ENCODE measurements at places on chromosomes 7 and 10.

DNA sequence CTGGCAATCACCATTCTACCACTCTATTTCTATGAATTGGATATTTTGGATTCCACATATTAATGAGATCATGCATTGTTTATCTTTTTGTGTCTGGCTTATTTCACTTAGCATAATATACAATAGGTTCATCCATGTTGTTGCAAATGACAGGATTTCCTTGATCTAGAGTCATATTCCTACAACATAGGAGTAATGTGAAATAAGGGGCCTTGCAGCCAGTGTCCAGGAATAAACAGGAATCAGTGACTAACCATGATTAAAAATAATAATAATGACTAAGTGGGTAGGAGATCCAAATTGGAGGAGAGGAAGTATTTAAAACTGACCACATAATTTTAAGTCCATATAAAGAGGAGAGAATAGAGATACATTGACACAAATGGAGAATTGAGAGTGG lies 49.9 kb downstream of the SCIN start:
- DNase-seq: no peak

DNA sequence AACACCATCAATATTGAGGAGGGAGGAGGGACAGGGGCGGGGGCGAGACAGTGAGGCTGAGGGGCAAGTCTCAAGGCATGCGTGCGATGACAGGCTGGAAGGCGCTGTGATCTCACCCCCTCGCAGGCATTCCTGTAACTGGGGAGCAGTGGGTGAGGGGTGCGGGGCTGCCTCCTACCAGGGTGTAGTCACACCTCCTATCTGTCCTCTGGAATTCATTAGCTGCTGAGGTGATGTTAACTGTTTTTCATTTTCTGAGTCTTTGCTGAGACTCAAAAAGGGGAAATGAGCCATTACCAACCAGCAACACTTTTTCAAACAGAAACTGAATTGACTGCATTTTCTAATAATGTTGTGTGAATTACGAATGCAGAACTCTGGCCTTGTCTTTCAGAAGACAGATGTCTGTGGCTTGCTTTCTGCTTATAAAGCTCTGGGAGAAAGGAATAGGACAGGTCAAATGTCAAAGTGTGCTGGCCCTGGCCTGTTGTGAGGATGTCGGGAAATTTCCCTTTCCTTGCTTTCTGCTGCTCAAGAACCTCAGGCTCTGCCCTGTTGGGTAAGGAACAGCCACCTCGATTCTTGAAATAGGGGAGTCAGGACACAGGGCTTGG lies 23.7 kb upstream of the CDH23 start:
- no peak for DNase-seq

- DNase-seq: no peak
These were observed 31.3 kb upstream of the SMC3 start for GRCh38 chr10:110535958-110536891.

DNA sequence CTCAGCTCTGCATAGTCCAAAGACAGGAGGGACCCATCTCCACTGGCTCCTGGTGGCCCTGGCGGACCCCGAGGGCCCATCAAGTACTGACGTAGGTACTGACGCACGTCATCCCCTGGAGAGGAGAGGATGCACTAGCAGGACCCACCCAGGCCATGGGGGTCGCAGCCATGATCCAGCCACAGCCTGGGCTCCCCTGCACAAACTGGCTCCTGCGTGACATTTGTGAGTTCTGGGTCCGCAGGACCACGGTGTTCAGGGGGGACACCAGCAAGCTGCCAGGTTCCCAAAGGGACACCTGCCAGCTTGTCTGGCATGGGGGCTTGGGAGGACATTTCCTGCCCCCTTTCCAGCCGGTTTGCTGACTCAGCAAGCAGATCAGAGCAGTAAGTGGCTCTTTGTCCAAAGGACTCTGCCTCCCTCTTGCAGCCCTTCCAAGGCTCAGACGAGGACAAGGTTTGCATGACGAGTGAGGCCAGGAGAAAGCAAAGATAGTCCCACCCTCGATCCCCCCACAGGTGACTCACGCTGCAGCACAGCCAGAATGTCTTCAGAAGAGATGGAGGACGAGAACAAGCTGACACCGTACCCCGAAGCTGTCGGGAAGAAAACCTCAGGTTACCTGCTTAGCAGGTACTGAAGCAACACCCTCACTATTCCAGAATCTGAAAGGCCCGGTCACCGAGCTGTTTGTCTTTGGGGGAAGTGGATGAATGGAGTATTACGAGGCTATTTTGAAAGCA lies 49.0 kb downstream of the COL17A1 start:
- no peak for DNase-seq

DNA sequence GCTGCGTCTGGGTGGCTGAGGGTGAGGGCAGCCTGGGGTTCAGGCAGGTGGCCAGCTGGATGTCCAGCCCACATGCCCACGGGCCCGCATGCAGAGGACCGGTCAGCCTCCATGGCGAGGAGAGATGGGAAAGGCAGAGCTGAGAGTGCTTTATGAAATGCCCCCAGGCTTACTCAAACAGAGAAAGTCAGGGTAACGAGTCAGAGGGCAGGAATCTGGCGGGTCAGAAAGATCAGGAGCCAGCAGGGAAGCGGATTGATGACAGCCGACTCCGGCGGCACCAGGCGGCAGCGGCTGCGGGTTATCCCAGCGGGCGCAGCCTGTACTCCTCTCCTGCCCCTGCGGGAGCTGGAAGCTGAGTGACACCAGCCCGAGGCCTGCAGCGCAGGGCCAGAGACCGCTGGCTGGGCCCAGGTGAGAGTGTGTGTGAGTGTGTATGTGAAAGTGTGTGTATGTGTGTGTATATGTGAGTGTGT lies 13.4 kb downstream of the SLC13A4 start:
- no peak for DNase-seq

DNA sequence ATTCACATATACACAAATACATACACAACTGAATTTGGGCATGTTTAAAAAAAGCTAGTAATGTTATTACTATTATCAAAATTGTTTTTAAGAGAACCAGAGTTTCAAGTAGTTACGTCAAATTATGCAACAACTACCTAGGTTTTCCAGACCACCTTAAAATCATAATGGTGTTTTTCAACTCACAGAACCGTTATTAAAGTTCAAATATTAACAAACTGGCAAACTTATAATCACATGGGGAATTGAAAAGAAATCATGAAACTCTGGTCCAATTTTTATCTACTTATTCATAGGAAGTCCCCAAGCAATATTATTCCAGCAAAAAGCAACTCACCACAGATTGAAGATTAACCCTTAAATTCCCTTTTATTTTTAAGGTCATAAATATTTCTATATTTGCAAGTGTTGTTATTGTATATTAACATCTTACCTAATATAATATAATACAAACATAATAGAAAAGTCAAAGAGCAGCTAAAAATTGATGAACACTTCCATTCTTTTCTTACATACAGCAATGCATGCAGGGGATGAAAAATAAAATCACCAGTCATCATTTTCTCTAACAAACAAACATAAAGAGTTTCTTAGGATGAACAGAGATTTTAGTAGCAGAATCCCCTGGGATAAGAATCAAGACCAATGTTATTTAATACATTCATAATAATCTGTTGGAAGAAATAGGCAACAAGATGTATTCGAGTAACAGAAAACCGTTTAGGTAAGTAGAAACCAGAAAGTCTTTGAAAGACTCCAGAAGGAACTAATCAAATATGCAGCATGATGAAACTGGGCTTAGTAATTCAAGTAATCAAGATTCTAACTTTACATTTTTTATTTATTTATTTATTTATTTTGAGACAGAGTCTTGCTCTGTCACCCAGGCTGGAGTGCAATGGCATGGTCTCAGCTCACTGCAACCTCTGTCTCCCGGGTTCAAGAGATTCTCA lies 391.1 kb downstream of the PARD3 start:
- no peak for DNase-seq

DNA sequence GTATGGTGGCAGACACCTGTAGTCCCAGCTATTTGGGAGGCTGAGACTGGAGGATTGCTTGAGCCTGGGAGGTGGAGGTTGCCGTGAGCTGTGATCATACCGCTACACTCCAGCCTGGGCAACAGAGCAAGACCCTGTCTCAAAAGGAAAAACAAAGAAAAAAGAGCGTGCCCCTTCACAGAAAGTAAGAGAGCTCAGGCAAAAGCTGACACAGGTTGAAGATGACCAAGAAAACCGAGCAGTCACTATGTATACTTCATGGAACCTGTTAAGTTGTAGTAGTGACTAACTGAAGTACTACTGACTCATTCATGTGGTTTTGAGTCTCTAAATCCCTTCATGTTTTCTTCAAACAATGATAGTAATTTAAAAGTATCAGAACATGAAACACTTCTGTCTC lies 1.2 kb upstream of the PRRT4 start:
- DNase-seq: no peak

DNA sequence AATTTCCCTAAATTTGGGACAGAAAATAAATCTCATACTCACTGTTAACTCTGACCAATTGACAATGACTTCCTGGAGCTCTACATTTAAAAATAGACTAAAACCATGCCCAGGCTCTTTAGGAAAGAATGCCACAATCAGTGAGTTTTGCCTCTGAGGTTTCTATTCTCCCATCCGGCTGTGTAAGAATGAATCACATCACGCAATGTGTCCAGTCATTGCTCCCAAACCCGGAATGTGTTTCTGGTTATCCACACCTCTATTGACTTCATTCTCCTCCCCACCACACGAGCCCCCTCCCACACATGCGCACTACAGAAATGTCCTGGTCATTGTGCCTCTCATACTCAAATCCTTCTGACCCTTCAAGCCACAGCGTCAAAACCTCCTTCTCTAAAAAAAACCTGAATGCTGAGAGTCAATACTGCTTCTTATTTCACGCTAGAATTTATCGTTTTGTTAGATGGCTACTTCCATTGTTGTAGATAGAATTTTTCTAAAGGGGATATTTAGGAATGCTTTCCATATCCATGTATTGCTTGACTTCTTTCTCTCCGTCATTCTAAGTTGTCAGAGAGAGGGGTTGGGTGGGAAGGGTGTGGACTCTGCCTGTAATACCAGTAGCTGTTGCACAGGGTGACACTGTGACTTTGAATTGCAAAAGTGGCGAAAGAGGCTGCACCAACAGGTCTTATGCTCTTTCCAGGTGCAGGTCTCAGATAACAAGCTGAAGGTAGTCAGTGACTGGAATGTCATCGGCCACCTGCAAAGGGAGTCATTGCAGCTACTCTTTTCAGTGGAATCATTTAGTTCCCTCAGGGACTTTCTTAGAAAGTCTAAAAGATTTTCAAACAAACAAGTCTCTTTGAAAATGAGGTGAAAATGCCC lies 356.6 kb downstream of the PAXIP1 start:
- no peak for DNase-seq

GRCh38 chr7:71461572-71461971 lies 329.6 kb downstream of the GALNT17 start:
- no peak for DNase-seq

GRCh38 chr7:67525588-67525987 lies 529.0 kb downstream of the TYW1 start:
- peak; percentile 93 for DNase-seq

DNA sequence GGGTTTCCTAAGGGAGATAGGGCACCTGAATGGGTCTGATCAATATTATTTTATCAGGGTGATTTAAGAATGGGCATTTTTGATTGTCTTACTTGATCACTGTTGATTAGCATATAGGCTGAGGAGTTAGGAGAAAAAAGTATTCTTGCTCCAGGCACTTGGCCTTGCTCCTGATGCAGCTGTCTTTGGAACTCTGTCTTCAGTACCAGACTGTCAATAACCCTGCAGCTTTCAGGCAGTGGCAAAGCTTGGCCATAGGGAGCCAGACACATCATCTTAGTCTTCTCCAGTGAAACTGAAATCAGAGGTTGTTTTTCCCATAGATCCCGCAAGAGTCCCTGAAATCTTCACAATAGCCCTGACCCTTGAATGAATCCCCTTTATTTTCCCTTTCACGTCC lies 47.2 kb downstream of the EXOC4 start:
- no peak for DNase-seq

GRCh38 chr7:112970771-112971170 lies 115.9 kb downstream of the GPR85 start:
- DNase-seq: no peak

DNA sequence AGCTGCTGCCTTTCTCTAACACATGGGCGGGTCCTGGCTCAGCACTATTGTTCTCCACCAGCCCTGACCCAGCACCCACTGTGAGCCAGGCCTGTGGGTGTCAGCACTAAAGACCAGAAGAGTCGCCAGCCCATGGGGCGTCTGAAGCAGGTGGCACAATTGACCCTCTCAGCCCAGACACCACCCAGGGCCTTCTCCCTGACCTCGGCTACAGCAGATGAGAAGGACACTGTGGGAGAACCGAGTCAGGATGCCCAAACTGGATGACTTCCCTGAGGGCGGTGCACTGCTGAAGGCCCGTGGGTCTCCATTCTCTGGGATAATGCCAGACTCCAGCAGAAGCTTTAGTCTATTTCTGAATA lies 97.0 kb downstream of the MKI67 start:
- DNase-seq: no peak

- no peak for DNase-seq
These were observed 77.2 kb upstream of the PALS2 start for GRCh38 chr7:24496036-24496435.

GRCh38 chr10:10676972-10677371 lies 340.7 kb upstream of the CELF2 start:
- DNase-seq: no peak

- DNase-seq: no peak
These were observed 9.9 kb upstream of the SRRM3 start for GRCh38 chr7:76191783-76192240.

GRCh38 chr7:24756545-24757352 lies 515 bp downstream of the GSDME start:
- no peak for DNase-seq

DNA sequence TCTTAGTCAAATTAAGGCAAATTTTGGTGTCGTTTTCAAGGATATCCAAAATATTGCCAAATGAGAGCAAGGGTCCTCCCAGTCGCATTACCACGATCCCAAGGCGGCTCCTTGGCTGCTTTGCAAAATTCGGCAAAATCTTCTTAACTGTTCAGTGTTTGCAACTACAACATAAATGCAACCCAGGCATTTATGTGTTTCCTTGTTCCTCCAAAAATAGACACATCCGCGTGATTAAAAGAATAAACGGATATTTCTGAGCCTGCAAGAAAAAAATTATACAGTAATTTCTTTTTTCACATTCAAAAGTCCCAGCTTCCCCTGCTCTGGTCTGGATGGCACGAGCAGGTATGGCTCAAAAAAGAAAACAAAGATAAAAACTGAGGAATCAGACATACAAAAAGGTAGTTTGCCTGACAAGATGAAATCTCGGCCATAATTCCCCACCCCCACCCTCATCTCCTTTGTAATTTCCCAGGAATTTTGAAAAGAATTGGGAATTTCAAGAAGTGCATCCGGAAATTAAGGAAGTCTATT lies 6.0 kb downstream of the SKIDA1 start:
- no peak for DNase-seq

GRCh38 chr7:131909151-131909768 lies 352.8 kb upstream of the PODXL start:
- no peak for DNase-seq

DNA sequence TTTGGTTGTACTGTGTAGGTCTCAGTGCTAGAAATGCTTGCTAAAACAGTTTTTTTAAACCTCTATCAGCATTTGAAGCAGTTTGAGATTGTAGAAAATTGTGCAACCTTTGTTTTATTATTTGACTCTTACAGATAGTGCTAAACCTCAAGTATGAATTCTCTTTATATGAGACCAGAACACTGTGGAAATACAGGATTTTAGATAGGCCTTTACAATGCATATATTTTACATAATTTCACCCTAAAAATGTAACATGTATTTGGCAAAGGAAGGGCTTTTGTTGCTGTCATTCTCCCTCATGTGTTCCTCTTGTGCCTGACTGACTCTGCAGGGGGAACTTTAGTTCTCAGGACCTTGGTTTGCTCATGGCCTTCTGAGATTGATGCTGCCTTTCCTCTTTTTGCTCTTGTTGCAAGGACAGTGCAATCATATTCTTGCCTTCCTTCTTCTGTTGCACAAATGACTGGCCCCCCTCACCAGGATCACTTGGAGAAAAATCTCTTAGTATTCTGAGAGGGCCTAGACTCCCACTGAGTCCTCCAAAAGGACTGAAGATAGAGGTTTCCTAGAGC lies 188.7 kb downstream of the PPP1R9A start:
- DNase-seq: no peak

All from NCI-H187 treated with DMSO at 0.1 percent for 48 hours (cell line).